ENCODE measurements at places on chromosomes 6 and 20. TPM values are rescaled to one million over a fixed set of nuclear protein-coding genes. Genes with fewer than 3 reads are reported as not detected.
A peak's percentile ranks its signal among the peaks of the same experiment; 100 is the strongest.

- H3K27ac ChIP-seq: no peak overlapping the region
- no peaks in the 10 kb centered on the region for H3K27me3 ChIP-seq
- no peak overlapping the region for H3K4me3 ChIP-seq
- H3K4me1 ChIP-seq: peaks cover 20% of the 10 kb centered on the region
- H3K36me3 ChIP-seq: no peaks in the 10 kb centered on the region
Measured at GRCh38 chr6:3414327-3415081, 42.3 kb downstream of the SLC22A23 start.

- H3K27ac ChIP-seq: no peak overlapping the region
- peaks cover 6% of the 10 kb centered on the region for H3K27me3 ChIP-seq
- no peak for DNase-seq
- no peak overlapping the region for H3K4me3 ChIP-seq
- peaks cover 4% of the 10 kb centered on the region for H3K4me1 ChIP-seq
- H3K36me3 ChIP-seq: no peaks in the 10 kb centered on the region
Measured at GRCh38 chr6:39901670-39902069, 32.6 kb downstream of the MOCS1 start.

DNA sequence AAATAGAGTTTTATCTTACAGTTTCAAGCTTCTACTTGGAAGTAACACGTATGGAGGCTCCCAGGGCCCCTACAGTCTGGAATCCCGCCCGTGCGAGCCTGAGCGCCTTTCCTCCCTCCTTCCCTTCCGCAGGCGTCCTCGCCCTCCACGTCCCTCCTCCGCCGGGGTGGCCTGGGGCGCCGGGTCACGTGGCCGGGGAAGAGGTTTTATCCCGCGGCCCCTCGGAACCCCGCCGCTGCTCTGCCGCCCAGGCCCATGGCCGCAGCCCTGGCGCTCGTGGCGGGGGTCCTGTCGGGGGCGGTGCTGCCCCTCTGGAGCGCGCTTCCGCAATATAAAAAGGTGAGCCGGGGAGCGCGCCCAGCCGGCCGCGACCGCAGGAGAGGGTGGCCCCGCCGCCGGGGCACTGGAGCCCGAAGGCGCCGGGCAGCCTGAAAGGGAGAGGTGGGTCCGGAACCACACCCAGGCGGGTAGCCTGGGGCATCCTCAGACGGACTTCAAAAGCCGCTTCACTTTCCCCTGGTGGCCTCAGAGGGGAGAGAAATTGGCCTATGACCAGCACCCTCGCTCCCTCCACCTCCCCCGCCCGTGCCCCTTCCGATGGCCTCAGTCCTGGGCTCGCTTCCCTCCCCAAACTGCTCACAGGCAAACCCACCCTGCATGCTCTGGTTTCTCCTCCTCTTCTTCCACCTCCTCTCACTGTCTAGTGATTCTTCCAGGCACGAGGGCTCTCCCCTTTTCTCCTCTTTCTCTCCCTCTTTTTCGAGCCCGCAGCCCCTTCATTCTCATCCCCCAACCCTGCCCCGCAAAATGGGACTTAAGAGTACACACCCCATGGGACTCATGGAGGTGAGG, at the start of gene CLPSL2:
TSS of gene CLPSL2 (plus strand) at position 235 of the 852 bp plus-strand sequence. CDS start at position 256, 21 bp downstream.
- no peaks in the 10 kb centered on the region for H3K36me3 ChIP-seq
- H3K27me3 ChIP-seq: peaks cover 79% of the 10 kb centered on the region
- H3K4me3 ChIP-seq: peak within 1 kb of the TSS; percentile 35
- H3K4me1 ChIP-seq: no peaks in the 10 kb centered on the region
- peak; percentile 56 for DNase-seq

DNA sequence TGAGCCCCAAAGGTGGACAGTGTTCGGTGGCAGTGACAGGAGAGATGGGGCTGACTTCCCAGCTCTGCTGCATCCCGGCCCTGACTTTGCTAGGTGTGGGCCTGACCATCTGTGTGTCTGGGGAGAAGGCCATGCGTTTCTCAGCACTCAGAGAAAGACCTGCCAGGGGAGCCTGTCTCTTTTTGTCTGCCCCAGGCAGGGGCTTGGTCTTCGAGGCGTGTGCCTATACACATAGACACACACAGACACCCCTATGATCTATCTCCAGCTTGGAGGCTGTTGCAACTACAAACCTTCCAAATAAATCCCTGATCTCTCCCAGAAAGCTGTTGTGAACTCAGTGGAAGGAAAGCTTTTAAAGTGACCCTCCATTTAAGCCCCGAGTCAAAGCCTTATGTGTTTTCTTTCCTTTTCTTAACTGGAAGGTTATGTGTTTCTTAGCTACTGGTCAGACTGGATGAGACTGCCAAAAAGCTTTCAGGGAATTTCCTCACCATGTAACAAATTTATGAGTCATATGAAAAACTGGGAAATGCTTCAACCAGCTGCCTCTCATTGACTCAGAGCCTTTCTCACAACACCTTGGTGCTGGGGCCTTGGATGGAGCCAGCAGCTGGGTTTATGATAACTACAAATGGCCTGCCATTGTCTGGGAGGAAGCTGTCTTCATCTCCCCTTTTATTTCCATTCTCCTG, 102.6 kb downstream of the CDC5L start:
- no peak overlapping the region for H3K4me3 ChIP-seq
- DNase-seq: no peak
- H3K27me3 ChIP-seq: peaks cover 19% of the 10 kb centered on the region
- H3K4me1 ChIP-seq: no peaks in the 10 kb centered on the region

- no peak for DNase-seq
- H3K4me3 ChIP-seq: no peak overlapping the region
- H3K27me3 ChIP-seq: no peaks in the 10 kb centered on the region
- H3K27ac ChIP-seq: no peak overlapping the region
- H3K36me3 ChIP-seq: no peaks in the 10 kb centered on the region
Measured at GRCh38 chr6:139877828-139878405, 503.5 kb upstream of the CITED2 start.

GRCh38 chr6:34391786-34392496, 528 bp downstream of the NUDT3 start:
- peak; percentile 83 for DNase-seq
- no peaks in the 10 kb centered on the region for H3K27me3 ChIP-seq
- peak overlapping the region; percentile 96 for H3K27ac ChIP-seq
- H3K36me3 ChIP-seq: peaks cover 9% of the 10 kb centered on the region

DNA sequence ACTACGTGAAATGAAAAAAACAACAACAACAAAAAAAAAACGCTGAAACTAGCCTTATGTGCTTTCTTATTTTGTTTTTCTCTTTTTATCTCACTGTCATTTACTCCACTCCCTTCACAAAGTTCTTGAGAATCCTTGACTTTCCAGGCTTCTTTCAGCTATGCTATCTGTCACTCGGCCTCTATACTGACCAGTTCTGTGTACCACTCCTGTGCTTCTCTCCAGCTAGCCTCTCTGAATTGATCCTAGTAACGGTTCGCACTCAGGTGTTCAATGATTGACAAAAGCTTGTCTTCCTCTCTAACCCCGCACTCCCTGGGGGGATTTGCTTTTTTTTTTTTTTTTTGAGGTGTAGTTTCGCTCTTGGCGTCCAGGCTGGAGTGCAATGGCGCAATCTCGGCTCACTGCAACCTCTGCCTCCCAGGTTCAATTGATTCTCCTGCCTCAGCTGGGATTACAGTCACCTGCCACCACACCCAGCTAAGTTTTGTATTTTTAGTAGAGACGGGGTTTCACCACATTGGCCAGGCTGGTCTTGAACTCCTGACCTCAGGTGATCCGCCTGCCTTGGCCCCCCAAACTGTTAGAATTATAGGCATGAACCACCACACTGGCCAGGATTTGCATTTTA, 31.8 kb downstream of the MLIP start:
- H3K36me3 ChIP-seq: no peaks in the 10 kb centered on the region
- no peak overlapping the region for H3K4me3 ChIP-seq
- no peaks in the 10 kb centered on the region for H3K4me1 ChIP-seq

DNA sequence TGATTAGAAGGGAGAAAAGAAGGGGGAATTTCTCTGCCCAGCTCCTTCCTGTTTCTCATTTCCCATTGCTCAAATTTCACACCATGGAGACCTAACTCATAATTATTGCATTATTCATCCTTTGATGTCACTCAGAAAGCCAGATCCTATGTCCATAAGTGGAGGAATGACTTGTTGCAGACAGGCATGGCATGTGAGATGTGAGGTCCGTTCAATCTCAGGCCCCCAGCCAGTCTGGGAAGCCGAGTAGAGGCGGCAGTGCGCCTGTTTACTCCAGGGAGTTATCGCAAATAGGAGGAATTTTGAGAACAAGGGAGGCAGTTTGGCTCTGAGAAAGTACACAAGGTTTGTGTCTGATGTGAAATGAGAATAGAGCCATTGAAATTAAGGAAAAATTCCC, 26.9 kb upstream of the MOCS1 start:
- no peak for DNase-seq
- H3K4me1 ChIP-seq: no peaks in the 10 kb centered on the region
- 0 out of 3 replicates have a peak, but pooled peaks cover 3% of the 10 kb centered on the region for H3K27me3 ChIP-seq
- H3K27ac ChIP-seq: no peak overlapping the region

GRCh38 chr6:117469356-117469755, 13.1 kb upstream of the DCBLD1 start:
- DNase-seq: no peak
- H3K4me3 ChIP-seq: no peak overlapping the region
- H3K27me3 ChIP-seq: peaks cover 12% of the 10 kb centered on the region

GRCh38 chr20:36079486-36079885, 75.1 kb upstream of the EPB41L1 start:
- H3K36me3 ChIP-seq: no peaks in the 10 kb centered on the region
- no peaks in the 10 kb centered on the region for H3K27me3 ChIP-seq
- H3K27ac ChIP-seq: no peak overlapping the region
- H3K4me3 ChIP-seq: no peak overlapping the region
- peaks cover 12% of the 10 kb centered on the region for H3K4me1 ChIP-seq
- DNase-seq: no peak

DNA sequence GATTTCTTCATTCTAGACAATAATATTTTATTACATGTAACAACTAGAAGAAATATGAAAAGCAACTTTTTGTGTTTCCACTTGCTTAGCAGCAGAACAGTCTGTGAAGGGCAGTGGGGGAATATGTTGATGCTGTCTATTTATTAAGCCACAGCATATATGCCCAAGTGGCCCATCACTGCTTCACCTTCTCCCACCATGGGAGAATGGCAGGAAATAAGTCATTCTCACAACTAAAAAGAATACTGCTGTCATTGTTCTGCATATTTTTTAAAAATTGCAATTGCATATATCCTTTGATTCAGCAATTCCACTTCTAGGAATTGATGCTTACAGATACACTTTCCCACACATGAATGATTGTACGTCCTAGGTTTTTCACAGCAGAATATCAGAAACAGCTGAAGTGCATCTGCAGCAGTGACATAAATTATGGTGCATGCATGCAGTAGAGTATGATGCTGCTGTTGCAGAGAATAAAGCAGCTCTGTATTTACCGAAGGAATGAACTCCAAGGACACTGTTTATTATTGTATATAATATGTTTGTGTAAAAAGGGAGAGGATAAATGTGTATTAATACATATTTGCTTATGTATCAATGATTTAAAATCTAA, 26.8 kb downstream of the KIF3B start:
- H3K36me3 ChIP-seq: no peaks in the 10 kb centered on the region
- DNase-seq: no peak
- no peak overlapping the region for H3K4me3 ChIP-seq
- no peaks in the 10 kb centered on the region for H3K4me1 ChIP-seq
- no peak overlapping the region for H3K27ac ChIP-seq

CEBPB gene
- 68.2 TPM for total RNA-seq

DNA sequence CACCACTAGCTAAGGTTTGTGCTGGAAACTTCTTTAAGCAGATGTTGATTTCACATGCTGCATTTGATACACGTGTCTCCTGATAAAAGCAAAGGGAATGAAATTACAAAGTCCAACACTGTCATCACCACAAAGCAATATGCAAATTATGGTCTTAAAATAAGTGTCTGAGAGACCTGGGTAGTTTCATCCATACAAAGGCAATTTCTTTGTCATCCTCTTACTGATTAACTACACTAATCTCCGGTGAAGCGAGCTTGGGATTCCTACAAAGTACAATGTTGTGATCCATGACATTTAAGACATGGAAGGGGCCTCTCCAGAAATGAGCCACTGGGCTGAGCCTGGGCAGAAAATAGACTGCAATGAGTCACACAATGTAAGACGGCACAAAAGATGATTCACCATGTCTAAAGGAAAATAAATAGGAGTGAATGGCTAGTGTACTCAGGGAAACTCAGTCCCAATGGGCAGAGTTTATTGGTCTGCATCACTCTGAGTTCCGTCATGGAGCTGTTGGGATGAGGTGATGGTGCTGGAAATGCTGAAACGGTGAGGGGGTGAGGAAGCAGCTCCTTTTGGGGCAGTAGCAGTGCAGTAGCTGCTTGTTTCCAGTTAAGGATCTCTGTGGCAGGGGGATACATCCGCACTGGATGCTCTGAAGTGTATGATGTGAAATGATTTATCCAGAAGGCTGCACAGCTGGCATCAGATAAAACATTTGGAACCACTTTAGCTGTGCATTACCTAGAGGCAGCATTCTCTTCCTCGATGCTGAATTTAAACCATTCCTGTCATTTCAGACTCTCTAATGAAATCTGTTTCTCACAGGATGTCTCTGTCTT, 103.3 kb downstream of the IBTK start:
- H3K27me3 ChIP-seq: no peaks in the 10 kb centered on the region
- no peak for DNase-seq
- H3K36me3 ChIP-seq: no peaks in the 10 kb centered on the region
- no peak overlapping the region for H3K27ac ChIP-seq
- no peak overlapping the region for H3K4me3 ChIP-seq
- 0 out of 3 replicates have a peak, but pooled peaks cover 4% of the 10 kb centered on the region for H3K4me1 ChIP-seq

- peak overlapping the region; percentile 82 for H3K27ac ChIP-seq
- H3K4me3 ChIP-seq: no peak overlapping the region
- no peaks in the 10 kb centered on the region for H3K27me3 ChIP-seq
- H3K4me1 ChIP-seq: peaks cover 31% of the 10 kb centered on the region
- DNase-seq: no peak
Measured at GRCh38 chr6:34673064-34673463, 23.5 kb downstream of the ILRUN start.

Measured in K562 (cell line).